Breast epithelium (tissue), 4 donors: ENCODE measurements at places on chromosomes 4 and X. TPM values are rescaled to one million over a fixed set of nuclear protein-coding genes. Genes with fewer than 3 reads are reported as not detected.

Gene LONRF3
- 15.1 TPM for total RNA-seq

Gene TCP11X2
- not detected for total RNA-seq

DNA sequence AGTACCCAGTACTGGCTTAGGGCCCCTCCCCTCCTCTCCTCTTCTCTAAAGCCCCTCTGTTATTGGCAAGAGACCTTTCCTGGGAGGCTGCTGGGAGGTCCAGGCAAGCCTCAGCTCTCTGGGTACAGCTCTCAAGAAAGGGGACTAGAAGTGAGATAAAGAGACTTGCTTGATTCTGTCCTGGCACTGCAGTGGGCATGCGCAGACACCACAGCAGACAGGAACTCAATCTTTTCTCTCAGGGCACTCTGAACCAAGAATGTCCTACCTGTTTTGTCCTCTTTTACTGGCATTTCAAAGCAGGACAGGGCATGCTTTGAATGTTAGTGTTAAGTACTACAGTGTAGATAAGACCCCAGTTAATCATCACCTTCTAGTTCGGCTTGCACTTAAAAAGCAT, 74.9 kb downstream of the NYX start:
- no peak for DNase-seq

DNA sequence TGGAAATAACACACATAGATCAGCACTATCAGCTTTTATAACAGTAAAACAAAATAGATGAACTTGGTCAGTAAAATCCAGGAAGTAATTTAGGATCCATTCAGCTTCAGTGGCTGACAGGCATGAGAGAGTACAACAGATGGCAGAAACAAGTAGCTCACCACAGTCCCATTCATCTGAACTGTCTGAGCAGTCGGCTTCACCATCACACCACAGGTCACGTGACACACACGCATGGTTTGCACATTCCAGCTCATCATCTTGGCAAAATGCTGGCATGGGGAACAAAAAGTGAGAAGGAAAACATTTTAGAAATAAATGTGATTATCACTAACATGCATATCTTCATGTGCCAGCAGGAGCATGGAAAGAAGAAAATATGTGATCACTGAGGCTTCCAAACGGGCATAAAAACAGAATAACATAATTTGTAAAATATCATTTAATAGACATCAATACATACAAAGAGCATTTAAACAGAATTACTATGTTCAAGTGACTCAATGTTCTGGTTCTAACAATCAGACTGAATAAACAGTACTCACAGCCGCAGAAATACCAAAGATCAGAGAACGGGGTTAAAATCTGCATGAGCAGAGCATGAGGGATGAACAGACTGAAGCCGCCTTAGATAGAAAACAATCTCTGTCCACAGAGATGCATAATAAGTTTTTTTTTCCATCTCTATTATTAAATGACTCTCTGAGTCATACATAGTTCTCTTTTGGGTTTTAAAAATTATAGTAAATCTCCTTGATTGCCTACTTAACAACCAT, 158.1 kb downstream of the ATP10D start:
- DNase-seq = no peak

DNA sequence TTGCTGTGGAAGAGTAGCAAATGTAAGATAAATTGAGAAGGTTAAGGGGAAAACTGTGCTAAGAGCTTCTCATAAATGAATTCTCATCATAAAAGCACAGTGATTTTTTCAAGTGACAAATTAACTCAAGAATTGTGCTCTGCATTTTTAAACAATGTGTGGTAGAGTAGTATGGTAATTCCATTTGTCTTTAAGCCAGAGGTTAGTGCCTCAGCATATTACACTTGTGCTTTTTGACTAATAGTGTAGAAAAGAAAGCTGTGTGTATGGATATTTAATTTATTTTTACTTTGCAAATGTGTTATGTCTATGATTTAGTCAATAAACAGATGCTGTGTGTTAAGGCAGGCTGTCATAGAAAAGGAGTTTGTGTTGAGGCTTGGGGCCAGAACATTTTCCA, 61.0 kb downstream of the FHIP1A start:
- DNase-seq = no peak

DNA sequence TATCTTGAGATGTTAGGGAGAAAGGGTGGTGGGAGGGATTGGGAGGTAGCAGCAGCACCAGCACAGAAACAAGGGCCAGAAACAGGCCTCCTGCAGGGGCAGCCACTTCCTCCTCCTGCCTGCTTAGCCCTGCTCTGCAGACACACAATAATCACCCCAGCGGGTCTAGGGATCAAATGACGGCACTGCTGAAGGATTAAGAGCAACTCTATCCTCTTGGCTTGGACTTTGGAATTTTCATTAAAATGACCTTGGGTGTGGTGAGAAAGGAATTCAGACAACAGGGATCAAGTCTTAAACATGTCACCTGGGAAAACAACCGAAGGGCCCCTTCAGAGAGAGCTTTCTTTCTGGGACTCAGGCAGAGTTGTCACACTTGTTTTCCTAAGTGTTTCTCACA, 353.4 kb downstream of the SPRY1 start:
- no peak for DNase-seq

GRCh38 chr4:62053974-62054373, 853.8 kb downstream of the ADGRL3 start:
- no peak for DNase-seq

DNA sequence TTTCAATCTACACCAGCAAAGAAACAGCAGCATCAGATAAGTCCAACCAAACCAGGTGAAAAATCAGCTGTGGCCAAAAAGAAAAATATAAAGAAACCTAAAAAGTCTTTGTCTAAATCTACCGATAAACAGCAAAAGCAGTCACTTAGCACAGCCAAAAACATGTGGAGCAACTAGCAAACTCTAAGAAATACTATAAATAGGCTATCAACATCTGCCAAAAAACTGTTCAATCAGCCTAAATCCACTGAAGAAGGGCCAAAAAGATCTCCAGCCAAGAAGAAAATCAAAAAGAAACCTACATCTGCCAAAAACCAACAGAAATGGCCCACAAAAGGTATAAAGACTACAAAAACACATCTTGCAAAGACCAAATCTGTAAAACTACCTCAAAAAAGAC, 36.7 kb upstream of the CABS1 start:
- DNase-seq = no peak

- DNase-seq = no peak
These were observed 53.1 kb downstream of the EFNB1 start for GRCh38 chrX:68881911-68882310.
